Caco-2 (cell line): ENCODE measurements at places on chromosomes 6 and 20.

DNA sequence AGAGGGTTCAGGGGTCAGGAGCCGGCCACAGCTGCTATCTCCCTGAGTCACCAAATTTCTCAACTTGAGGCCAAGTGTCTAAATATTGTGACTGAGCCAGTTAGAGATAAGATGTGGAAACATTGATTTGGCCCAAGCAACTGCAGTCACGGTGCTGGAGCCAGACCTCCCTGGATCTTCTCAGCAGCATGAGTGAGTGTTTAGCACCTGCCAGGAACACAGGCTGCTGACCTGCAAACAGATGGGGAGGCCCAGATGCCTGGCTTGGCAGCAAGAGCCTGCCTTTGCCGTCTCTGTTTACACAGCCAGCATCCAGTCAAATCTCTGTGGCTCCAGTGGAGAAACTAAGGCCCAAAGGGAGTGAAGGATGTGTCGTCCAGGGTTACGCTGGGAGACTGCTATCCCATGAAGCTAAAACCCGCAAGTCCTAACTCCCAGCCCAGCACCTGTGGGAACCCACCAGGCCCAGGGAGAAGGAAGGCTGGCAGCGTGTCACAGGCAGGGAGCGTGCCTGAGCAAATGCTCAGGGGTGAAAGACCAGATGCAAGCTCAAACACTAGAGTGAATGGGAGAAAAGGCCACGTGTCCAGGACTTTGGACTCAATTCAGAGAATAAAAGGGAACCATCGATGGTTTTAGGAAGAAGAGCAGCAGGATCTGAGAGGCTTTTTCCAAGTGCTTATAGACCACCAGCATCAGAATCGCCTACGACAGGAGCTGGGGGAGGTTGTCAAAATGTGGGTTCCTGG, 15.9 kb upstream of the PTGIS start:
- DNase-seq = peak; percentile 97

GRCh38 chr6:4381381-4381780, 246.0 kb upstream of the ECI2 start:
- DNase-seq = no peak

- no peak for DNase-seq
Measured at GRCh38 chr6:39840781-39841180, 48.6 kb downstream of the DAAM2 start.

DNA sequence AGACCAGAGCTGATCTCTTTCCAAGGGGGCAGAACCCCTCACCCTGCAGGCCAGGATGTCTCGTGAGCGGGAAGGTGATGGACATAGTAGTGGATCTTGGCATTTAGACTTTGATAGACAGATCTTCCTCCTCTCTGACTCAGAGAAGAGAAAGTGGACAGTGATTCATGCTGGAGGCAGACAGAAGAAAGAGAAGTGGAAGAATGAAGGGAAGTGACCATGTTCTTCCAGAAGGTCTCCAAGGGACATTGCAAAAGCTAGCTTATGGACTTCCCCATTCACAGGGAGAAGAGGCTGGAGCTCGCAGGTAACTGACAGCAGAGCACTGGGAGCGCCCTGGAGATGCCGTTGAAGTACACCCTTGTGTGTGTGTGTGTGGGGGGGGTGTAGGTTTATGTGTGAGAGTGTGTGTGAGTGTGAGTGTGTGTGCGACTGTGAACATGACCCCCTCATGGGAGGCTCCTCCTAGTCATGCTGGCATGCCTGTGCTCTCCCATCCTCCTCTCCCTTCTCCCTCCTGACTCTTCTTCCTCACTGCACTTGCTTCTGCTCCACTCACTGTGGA, 8.0 kb upstream of the RAET1L start:
- DNase-seq = no peak

- DNase-seq = no peak
Measured at GRCh38 chr6:16503970-16504415, 257.3 kb downstream of the ATXN1 start.

GRCh38 chr6:2543321-2543720, 207.4 kb downstream of the MYLK4 start:
- DNase-seq = no peak

DNA sequence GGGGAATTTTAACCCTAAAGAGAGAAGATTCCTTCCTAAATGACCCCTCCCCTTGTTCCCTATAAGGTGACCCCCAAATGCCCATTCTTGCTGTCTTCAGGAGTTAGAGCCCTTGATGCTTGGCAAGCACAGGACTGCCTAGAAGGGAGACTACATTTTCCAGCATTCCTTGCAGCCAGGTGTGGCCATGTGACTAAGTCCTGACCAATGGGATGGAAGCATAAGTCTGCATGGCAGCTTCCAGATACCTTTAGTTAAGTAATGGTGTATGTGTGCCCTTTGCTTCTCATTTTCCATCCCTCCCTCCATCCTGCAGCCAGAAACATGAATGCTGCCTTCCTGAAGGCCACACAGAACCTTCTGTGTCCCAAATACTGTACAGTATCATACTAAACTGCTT, 5.5 kb downstream of the BFSP1 start:
- peak; percentile 77 for DNase-seq

- DNase-seq = no peak
Measured at GRCh38 chr6:90978046-90978445, 391.2 kb upstream of the MAP3K7 start.

GRCh38 chr20:59400708-59401107, 100.3 kb downstream of the EDN3 start:
- DNase-seq = no peak

- no peak for DNase-seq
Measured at GRCh38 chr6:21061892-21062291, 527.6 kb downstream of the CDKAL1 start.

DNA sequence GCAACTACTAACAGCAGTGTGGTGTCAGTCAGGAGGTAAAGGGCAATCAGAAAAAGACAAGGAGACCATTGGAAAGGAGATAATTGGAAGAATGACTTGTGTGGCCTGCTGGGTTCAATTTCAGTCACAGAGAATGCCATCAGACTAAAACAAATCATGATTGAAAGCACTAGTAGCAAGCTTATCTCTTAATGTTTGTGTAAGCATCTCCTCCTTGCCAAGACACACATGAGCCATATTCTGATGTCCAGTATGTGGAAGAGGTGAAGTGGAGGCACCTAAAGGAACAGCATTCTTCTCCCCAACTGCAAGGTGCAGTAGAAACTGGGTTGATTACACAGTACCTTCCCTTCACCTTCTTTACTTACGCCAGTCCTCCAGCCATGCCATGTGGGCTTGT, 287.5 kb downstream of the ZFAND3 start:
- no peak for DNase-seq

- no peak for DNase-seq
Measured at GRCh38 chr20:17925141-17925939, 43.3 kb downstream of the SNX5 start.

DNA sequence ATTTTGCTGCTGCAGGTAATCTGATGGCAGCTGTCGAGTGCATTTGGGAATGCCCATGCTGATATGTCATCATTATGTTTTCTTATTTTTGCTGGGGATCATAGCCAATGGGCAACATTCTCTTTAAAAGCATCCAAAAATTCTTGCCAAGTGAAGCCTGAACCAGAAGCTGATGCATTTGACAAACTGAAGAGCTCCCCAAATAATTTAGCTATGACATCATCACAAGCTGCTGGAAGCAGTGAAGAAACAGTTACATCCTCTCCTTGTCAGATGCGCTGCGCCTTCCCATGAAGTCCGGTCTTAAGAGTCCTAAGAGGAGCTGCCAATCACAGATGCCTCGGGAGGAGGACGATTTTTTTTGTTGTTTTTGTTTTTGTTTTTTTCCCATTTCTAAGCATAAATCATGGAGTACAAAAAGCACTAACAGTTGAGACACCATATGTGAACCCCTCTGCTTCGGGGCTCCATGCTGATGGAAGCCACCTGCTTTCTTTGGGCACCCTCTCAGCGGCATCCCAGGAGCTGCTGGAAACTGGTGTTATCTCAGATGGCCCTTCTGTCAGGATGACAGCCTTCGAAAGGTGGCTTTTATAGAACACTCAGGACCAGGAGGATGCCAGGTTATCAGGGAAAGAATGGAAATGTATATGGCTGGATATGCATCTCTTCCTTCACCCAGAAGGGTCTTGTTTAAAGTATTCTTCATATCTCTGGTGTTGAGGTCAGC, 56.1 kb upstream of the FOXQ1 start:
- no peak for DNase-seq

DNA sequence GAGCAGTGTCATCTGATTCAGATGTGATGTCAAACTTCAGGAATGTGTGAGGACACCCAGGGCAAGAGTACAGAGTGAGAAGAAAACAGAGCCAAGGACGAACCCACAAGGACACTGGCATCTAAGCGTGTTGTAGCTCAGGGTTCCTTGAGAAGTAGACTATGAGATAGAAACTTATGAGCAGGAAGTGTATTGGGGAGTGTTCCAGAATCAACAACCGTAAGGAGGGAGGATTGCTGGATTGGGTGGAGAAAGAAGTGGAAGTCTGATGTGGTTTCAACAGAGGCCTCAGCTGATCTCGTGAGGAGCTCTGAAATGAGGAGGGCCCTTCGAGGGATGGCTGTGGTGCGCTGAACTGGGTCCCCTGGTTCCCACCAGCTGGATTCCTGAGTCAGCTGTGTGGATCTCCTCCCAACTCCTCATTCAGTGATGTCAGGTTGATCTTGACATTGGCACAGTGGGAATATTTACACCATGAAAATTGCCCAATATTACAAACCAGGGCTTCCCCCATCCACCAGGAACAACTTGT, 25.7 kb upstream of the IGF2R start:
- DNase-seq = no peak

DNA sequence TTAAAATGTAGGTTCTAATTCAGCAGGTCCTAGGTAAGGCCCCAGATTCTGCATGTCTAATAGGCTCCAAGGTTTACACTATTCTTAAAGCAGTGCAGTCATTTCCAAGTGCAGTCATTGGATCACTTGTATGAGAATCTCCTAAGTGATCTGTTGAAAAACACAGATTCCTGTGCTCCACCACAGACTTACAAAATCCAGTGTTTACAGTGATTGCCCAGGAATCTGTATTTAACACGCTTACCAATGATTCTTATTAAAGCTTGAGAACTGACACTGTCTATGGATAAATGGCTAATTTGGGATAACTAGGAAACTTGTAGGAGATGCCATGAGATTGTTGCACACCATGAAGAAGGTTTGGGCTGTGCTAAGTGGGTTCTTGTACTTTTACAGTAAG, 104.6 kb upstream of the PLEKHG1 start:
- DNase-seq = no peak

DNA sequence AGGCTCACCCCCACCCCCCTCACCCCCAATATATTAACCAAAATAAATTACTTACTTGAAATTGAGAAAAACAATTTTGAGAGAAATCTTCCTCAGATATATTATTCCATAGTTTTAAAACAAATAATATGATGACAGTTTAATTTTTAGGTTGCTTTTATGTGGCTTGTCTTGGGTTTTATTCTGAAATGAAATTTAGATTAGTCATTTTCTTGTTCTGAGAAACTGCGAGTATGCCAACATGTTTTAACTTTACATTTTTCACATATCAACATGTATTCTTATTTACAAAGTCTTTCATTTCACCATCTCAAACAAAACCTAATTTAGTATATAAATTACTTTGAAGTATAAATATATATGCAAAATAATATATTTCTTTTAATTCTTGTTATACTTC, 11.1 kb downstream of the REV3L start:
- no peak for DNase-seq

DNA sequence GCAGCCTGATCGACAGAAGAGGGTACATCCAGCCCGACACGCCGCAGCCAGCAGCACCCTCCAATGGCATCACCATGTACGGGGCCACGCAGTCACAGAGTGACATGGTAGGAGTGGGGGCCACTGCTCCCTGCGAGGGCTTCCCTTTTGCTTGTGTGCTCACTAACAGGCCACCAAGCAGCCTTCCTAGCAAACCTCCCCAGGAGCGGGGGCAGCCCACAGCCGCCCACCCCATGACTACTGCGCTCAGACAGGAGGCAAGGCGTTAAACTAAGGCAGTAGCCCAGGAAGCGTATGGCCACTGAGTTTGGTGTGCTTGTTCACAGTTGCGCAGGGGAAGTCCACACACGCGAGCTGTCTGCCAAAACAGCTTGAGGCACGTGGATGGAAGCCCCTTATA, 169.5 kb upstream of the SNX9 start:
- DNase-seq = no peak

DNA sequence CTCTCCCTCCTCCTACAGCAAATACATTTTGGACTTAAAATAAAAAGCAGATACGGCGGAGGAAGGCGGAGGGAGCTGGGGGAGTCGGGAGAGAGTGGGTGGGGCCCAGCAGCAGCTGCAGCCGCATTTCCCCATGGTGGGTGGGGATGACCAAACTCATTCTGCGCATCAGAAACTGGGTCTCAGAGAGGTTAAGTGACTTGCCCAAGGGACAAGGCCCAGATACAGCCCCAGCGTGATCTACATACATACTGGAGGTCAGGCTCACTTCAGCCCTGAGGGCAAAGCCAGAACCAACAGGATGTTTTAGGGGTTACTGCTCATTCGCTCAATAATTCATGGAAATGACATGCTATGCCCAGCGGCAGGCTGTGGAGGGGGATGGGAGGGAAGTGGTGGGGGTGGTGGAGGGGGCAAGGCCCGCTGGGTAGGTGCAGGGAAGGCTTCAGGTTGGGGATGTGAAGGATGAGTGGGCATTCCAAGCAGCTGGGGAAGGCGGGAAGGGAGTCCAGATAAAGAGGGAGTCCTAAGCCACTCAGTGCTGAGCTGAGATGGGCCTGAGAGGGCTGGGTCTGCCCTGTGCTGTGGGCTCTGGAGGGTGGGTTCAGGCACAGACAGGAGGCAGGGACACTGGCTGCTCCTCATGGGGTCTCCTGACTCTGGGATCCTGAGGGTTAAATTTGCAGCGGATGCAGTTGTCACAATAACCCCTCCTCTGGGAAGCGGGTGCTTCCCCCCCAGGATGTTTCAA, 31.0 kb downstream of the DLGAP4 start:
- peak; percentile 43 for DNase-seq

DNA sequence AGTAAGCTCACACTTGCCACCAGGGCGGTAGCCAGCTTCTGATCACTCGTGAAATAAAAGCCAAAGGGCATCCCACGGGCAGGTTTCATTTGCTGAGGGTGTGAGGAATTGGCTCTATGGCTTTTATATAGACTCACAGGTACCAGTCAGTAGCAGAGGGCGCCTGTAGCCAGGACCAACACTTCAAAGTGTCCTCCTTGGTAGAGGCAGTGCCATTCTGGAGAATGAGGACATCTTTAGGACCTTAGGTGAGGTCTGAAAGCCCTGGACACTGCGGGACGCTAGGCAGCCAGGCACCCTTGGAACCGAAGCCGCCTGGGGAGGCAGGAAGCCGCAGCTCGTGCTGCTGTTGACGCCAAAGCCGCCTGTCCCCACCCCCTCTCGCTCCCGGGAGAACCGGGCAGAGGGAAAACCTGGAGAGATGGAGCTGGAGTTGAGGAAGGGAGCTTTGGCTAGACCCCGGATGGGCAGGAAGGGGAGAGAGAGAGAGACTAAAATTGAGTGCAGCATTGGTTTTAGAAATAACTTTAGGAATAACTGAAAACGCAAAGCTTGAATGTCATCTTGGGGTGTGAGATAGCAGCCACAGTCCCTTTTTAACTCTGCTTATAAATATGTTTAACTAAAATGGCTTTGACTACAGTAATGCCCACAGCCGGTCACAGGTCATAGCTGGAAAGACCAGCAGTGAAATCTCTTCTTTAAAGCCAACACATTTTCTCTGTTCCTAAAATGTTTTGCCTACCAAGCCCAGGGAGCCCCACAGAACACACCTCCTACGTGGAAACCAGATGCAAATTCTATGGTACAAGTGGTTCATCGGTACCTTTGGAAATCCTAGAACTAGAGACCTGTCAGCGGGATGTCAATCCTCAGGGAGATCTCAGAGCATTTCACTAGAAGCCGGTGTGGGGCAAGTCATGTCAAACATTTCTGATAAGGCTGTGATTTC, 128.5 kb upstream of the CDYL start:
- peak; percentile 84 for DNase-seq

GRCh38 chr6:66926060-66926459, 1219.0 kb upstream of the EYS start:
- peak; percentile 18 for DNase-seq
